ENCODE measurements at places on chromosomes 12 and 14. TPM values are rescaled to one million over a fixed set of nuclear protein-coding genes. Genes with fewer than 3 reads are reported as not detected.
A peak's percentile ranks its signal among the peaks of the same experiment; 100 is the strongest.

Gene HOXC9
- not detected for total RNA-seq

DNA sequence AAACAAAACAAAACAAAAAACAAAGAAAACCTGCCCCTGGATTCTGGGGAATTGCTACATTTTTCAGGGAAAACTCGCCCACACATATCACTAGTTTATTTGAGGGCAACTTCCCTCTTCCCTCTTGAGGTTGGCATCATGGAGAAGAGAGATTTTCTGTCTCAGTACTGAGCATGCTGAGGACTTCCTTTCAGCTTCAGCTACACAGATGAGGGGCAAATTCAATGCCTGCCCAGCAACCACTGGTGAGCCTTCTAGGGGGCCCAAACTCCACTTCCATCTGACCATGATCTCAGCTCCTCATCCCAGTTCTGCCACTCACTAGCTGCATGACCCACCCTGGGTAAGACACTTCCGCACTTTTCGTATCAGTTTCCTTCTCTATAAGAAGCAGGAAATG, 63.1 kb upstream of the SCN8A start:
- H3K36me3 ChIP-seq: no peaks in the 10 kb centered on the region
- no peak overlapping the region for H3K4me3 ChIP-seq
- H3K27me3 ChIP-seq: peaks cover 8% of the 10 kb centered on the region
- no peak for DNase-seq
- no peaks in the 10 kb centered on the region for H3K4me1 ChIP-seq

Gene GPR84
- total RNA-seq: 3.8 TPM

Gene MSI1
- 6.6 TPM for total RNA-seq

GRCh38 chr12:112924986-112925385, 13.3 kb upstream of the OAS3 start:
- H3K36me3 ChIP-seq: peaks cover 2% of the 10 kb centered on the region
- DNase-seq: no peak
- no peaks in the 10 kb centered on the region for H3K27me3 ChIP-seq
- H3K4me3 ChIP-seq: no peak overlapping the region
- H3K27ac ChIP-seq: no peak overlapping the region

Gene VRTN
- total RNA-seq: not detected

- H3K36me3 ChIP-seq: peaks cover 2% of the 10 kb centered on the region
- no peaks in the 10 kb centered on the region for H3K4me1 ChIP-seq
- H3K4me3 ChIP-seq: no peak overlapping the region
- no peak overlapping the region for H3K27ac ChIP-seq
- H3K27me3 ChIP-seq: no peaks in the 10 kb centered on the region
Measured at GRCh38 chr12:129937426-129937825, 33.6 kb upstream of the TMEM132D start.

DNA sequence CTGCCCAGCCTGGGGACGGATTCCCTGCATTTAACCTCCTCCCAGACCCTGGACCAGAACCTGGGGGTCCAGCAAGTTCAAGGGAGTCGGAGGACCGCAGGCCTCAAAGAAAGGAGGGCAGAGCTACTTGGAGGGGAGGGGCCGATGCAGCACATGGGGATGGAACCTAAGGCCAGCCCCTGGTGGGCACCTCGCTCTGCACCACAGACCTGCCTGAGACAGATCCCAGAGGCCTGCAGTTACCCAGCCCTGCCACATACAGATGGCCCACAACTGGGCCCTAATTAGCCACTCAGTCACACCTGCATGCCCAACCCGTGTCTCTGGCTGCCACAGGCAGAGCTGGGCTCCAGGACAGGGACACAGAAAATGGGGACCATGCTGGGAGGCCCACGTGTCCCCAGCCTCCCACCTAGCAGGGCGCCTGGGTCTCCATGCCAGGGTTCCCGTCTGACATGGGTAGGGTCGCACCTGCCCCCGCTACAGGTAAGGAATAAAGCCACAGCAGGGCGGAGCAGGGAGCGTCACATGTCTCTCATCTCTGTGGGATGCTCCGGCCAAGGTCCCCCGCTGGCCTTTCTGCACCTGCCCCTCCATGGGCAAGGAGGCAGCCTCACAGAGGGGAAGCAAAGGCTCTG, 16.7 kb downstream of the AKT1 start:
- DNase-seq: no peak
- no peak overlapping the region for H3K4me3 ChIP-seq
- no peaks in the 10 kb centered on the region for H3K4me1 ChIP-seq
- H3K27ac ChIP-seq: no peak overlapping the region
- H3K27me3 ChIP-seq: no peaks in the 10 kb centered on the region

- no peak for DNase-seq
- no peak overlapping the region for H3K27ac ChIP-seq
- H3K27me3 ChIP-seq: peaks cover 4% of the 10 kb centered on the region
Measured at GRCh38 chr14:57845802-57846531, 19.9 kb downstream of the SLC35F4 start.

DNA sequence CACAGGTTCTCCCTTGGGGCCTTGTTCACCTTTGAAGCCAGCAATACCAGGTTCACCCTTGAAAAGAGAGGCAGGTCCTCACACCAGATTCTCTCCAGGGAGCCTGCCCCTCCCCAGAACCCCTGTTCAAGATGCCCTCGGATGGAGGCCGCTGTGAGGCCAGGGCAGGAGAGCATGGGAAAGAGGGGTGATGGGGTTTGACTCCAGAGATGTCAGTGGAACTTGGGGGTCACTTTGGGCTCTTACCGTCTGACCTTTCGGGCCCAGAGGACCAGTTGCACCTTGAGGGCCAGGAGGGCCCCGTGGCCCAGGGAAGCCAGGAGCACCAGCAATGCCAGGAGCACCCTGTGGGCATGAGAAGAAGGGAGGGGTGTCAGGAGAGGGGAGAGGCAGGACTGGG, 17.4 kb downstream of the COL2A1 start:
- no peak overlapping the region for H3K4me3 ChIP-seq
- DNase-seq: no peak
- H3K36me3 ChIP-seq: no peaks in the 10 kb centered on the region
- H3K27me3 ChIP-seq: peaks cover 7% of the 10 kb centered on the region

DNA sequence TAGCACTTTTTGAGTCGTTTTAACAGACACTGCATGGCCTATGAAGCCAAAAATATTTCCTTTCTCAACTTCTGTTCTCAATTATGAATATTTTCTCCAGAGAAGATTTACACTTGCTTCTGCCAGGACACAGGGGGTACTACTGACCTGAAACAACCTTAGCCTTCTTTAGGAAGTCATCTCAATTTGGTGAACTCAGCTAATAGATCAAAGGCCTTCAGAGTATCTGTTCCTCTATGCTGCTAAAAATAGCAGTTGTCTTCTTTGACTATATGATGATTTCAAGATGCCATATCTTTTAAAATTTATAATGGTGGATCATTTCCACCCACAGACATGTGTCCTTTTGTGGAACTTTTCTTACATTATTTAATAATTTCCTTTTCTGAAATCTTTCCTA, 14.0 kb upstream of the NDUFA12 start:
- peaks cover 3% of the 10 kb centered on the region for H3K36me3 ChIP-seq
- DNase-seq: no peak
- H3K4me3 ChIP-seq: no peak overlapping the region
- no peaks in the 10 kb centered on the region for H3K4me1 ChIP-seq
- no peaks in the 10 kb centered on the region for H3K27me3 ChIP-seq

Gene PRMT5
- total RNA-seq: 55.0 TPM

Gene STAT2
- total RNA-seq: 121 TPM

Gene SLC25A47
- not detected for total RNA-seq

DNA sequence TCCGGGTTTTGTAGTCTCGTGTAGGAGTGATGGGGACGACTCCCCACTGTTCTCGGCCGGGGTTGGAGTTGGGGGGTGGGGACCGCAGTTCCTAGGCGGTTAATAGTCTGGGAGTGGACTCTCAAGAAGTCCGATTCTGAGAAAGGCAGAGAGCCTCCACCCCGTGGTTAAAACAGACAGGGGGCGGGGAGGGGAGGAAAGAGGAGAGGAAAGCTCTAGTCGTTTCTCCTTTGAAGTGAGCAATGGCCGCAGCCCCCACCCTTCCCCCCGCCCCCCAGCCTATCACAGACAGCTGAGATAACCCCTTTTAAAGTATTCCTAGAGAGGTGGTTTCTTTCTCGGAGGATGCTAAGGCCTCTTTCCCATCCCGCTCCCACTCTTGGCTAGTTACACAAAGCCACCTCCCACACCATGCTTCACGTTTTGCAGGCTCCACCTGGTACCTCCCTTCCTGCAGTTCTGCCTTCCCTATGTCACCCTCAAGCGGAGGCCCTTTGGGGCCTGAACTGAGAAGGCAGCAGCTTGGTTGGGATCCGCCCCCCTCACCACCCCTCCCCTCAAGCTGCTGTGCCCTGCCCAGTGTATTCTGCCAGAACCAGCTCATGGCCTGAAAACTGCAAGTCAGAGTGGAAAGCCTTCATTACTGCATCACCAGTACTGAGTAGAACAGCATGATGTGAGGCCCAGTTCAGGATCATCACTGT, 853 bp downstream of the USP5 start:
- H3K4me1 ChIP-seq: peaks cover 44% of the 10 kb centered on the region
- peak overlapping the region; percentile 78 for H3K27ac ChIP-seq
- H3K36me3 ChIP-seq: peaks cover 21% of the 10 kb centered on the region
- H3K4me3 ChIP-seq: peak overlapping the region; percentile 86
- peak; percentile 78 for DNase-seq
- no peaks in the 10 kb centered on the region for H3K27me3 ChIP-seq

Gene TMEM229B
- total RNA-seq: 0.79 TPM

Gene REM2
- total RNA-seq: 4.6 TPM

Gene RBP5
- total RNA-seq: 0.26 TPM

DNA sequence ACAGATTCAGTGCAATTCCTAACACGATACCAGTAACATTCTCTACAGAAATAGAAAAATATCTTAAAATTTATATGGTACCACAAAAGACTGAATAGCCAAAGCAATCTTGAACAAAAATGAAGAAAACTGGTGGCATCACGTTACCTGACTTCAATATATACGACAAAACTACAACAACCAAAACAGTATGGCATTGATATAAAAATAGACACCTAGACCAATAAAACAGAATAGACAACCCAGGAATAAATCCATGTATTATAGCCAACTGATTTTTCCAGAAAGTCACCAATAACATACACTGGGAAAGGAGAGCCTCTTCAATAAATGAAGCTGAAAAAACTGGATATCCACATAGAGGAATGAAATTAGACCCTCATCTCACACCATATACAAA, 5.7 kb downstream of the KLRK1 start:
- peaks cover 14% of the 10 kb centered on the region for H3K27me3 ChIP-seq
- H3K4me1 ChIP-seq: peaks cover 22% of the 10 kb centered on the region
- peaks cover 7% of the 10 kb centered on the region for H3K36me3 ChIP-seq
- peak overlapping the region; percentile 75 for H3K4me3 ChIP-seq
- H3K27ac ChIP-seq: peak overlapping the region; percentile 95
- no peak for DNase-seq

DNA sequence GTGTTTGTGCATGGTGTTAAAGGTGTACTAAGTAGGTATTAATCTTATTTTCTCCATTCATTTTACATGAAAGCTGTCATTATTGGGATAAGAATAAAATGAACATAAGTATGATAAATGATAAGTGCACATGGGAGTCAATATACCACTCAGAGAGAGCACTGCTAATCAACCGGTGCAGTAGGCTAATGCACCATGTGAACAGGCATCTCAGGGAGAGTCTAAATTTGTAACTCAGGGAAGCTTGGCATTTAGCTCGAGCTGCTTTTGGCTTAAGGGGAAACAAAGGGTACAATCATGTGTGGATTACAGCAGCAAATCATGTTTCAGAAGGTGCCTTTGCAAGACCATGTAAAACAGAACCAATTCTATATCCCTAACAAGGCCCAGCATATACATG, 127.4 kb downstream of the MGST1 start:
- H3K4me3 ChIP-seq: no peak overlapping the region
- H3K4me1 ChIP-seq: no peaks in the 10 kb centered on the region
- H3K27me3 ChIP-seq: no peaks in the 10 kb centered on the region
- H3K36me3 ChIP-seq: no peaks in the 10 kb centered on the region
- H3K27ac ChIP-seq: no peak overlapping the region

Gene TM9SF1
- total RNA-seq: 32.5 TPM

- H3K36me3 ChIP-seq: peaks cover 5% of the 10 kb centered on the region
- peaks cover 13% of the 10 kb centered on the region for H3K4me1 ChIP-seq
- H3K27ac ChIP-seq: no peak overlapping the region
- DNase-seq: no peak
- H3K4me3 ChIP-seq: peak overlapping the region; percentile 89
- peaks cover 53% of the 10 kb centered on the region for H3K27me3 ChIP-seq
Measured at GRCh38 chr12:62933220-62933601, 1.7 kb downstream of the PPM1H start.

DNA sequence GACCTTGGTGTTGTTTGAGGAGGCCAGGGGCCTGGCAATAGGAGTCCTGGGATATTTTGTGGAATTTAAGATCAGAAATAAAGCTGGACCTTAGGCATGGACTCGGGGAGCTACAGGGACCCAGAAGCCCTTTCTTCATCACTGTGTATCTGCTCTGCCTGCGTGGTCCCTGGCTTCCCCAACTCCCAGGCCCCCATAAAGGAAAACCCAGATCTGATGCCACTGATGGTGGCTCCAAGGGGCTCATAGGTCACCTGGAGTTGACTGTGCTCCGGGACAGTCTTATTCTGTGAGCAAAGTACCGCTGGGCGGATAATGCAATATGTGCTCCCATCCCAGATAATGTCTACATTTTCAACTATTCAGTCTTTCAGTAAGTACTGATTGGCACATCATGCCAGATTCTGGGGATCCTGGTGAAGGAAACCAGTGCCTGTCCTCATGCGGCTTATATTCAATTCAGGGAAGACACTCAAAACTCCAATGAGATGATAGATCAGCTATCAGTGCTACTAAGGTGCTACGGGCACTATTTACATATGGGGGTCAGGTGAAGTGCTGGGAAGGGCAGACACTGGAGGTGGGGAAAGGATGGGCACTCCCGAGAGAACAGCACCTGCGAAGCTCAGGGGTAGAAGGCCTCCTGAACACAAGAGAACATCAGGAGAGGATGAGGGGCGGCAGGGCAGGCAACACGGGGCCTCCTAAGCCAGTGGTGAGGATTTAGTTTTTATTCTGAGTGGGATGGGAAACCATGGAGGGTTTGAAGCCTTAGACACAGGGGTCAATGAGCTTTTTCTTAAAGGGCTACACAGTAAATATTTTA, 5.5 kb upstream of the SELPLG start:
- no peaks in the 10 kb centered on the region for H3K36me3 ChIP-seq
- no peaks in the 10 kb centered on the region for H3K27me3 ChIP-seq
- peaks cover 32% of the 10 kb centered on the region for H3K4me1 ChIP-seq
- no peak overlapping the region for H3K27ac ChIP-seq
- H3K4me3 ChIP-seq: no peak overlapping the region

Gene SIX1
- total RNA-seq: not detected

DNA sequence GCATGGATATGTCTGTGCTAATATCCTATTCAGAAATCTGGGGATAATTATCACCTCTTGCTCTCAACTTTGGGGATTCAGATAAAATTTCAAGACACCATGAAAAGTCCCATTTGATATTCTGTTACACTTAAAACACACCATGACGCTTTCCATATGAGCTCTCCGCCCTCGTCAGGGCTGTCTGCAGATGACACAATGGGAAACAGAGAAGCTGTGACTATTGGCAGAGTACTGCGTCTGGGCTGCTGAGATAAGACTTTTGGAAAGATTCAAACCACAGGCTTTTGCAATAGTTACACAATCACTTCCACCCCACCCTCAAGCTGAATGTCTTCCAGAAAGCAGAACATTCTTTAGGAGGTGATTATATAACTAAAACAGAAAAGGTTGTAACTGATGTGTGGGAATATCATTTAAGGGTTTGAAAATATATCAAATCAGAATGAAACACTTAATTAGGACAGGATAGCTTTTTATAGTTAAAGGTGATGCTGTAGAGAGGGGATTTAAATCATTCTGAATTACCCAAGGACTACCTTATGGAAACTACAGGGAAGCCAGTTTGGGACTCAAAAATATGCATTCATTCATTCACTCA, 75.3 kb upstream of the TMPO start:
- H3K27me3 ChIP-seq: peaks cover 73% of the 10 kb centered on the region
- peak; percentile 6 for DNase-seq
- H3K4me1 ChIP-seq: peaks cover 9% of the 10 kb centered on the region
- no peak overlapping the region for H3K27ac ChIP-seq
- H3K4me3 ChIP-seq: no peak overlapping the region
